Natural killer cell treated with Interleukin-12 subunit alpha and Interleukin-12 subunit beta and Interleukin-15 and Interleukin-18, amount 100 ng/mL, for 72 hours (primary cell): ENCODE measurements at places on chromosomes 7 and 10. TPM values are rescaled to one million over a fixed set of nuclear protein-coding genes. Genes with fewer than 3 reads are reported as not detected.

- no peak for DNase-seq
These were observed 129.0 kb upstream of the ODAD2 start for GRCh38 chr10:28127881-28128280.

- no peak for DNase-seq
These were observed 17.8 kb downstream of the ESYT2 start for GRCh38 chr7:158811461-158811860.

GRCh38 chr10:84497978-84498377 lies 169.6 kb downstream of the CCSER2 start:
- no peak for DNase-seq

DNA sequence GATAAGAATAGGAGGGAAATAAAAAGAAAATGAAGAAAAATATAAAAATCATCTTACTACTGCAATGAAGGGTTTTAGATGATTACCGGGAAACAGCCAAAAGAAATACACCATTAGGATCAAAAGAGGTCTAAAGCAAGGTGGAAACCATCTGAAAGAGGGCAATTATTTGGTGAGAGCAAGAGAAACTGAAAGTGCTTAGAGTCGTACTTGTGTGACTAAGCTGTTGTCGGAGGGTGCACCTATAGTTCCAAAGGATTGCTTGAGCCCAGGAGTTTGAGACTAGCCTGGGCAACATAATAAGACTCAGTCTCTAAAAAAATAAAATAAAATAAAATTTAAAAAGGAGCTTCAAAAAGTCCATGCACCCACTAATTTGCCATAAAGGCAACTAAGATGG lies 169.5 kb downstream of the DKK1 start:
- no peak for DNase-seq

GRCh38 chr10:3647074-3647473 lies 137.9 kb downstream of the KLF6 start:
- DNase-seq: no peak

- no peak for DNase-seq
These were observed 410.4 kb downstream of the INHBA start for GRCh38 chr7:41292487-41292886.

GRCh38 chr7:42237811-42238541 lies 967 bp upstream of the GLI3 start:
- DNase-seq: no peak

DNA sequence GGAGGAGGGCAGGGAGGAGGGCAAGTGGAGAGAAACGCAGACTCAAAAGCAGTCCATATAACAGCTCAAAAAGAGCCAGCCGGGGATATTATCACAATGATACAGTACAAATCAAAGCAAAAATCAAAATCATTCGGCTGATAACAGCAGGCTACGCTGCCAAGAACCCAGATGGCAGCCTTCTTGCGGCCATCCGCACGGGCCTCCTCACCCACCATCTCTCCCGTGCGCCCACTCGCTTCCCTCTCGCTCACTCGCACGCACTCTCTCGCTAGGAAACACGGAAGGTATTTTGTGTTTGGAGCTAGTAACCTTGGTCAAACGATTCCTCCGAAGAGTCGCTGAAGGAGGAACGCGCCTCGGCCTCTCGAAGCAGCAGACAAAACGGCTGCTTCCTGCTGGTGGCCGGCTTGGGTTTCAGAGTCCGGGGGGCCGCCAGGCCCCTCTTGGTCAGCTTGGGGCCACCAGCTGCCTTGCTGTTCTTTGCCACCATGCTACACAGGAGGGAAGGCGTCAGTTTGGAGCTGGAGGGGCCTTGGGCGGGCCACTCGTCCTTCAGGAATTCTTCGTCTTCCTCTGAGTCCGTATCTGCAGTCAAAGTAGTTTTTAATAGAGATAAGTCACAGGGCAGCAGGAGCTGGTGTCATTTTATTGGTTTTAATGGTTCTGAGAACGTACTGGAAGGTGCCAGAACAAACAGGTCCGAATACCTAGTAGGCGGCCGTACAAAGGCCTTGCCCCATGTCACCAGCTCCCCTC lies 68.9 kb downstream of the SLC29A4 start:
- DNase-seq: no peak

GRCh38 chr7:132480534-132480933 lies 95.7 kb downstream of the PLXNA4 start:
- DNase-seq: no peak

Gene FFAR4
- not detected for total RNA-seq

Gene PRPS1L1
- total RNA-seq: not detected

Gene EGFR
- total RNA-seq: not detected

Gene GALNT17
- not detected for total RNA-seq
